ENCODE measurements at places on chromosomes 6 and 20.

DNA sequence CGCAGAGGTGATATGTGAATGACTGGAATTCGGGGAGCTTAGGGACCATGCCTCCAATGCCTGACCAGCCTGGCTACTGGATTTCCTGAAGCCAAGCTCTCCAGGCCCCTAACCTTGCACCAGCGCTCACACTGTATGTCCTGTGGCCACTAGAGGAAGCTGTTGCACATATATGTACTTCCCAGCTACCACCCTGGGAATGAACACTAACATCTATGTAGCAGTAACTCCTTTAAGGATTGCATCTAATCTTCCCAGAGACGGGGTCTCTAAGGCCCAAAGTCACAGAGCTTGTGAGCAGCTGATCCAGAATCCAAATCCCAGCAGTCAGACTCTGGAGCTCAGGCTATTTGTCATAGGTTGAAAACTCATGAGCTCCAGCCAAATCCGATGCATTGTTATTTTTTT lies 20.4 kb upstream of the BPIFB1 start:
- DNase-seq = peak; percentile 91

GRCh38 chr6:158688860-158689259 lies 39.0 kb downstream of the SYTL3 start:
- no peak for DNase-seq

DNA sequence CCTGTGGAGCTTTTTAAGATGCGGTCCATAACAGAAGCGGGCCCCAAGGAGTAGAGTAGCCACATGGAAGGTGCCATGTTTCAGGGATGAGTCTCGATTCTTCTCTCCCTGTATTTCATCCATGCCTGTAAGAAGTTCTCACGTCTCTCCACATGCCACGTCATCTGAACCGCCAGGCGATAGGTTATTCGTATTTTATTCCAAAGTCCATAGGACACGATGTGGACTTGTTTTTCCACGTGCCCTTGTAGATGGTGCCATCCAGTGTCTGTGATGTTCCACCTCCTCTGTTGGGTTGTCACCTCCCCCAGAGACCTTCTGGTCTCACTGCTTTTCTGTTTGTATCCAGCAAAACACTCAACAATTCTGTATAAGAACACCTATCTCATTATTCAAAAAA lies 17.6 kb downstream of the HEBP2 start:
- no peak for DNase-seq

GRCh38 chr6:149854532-149854931 lies 9.6 kb downstream of the LRP11 start:
- no peak for DNase-seq

GRCh38 chr6:110875548-110876169 lies 1.1 kb downstream of the AMD1 start:
- DNase-seq = peak; percentile 37

- no peak for DNase-seq
Observed at GRCh38 chr6:39156801-39157200, 41.8 kb upstream of the SAYSD1 start.

GRCh38 chr6:150541576-150541975 lies 58.1 kb upstream of the PLEKHG1 start:
- no peak for DNase-seq

- DNase-seq = no peak
Observed at GRCh38 chr20:2124564-2125213, 23.1 kb downstream of the STK35 start.

DNA sequence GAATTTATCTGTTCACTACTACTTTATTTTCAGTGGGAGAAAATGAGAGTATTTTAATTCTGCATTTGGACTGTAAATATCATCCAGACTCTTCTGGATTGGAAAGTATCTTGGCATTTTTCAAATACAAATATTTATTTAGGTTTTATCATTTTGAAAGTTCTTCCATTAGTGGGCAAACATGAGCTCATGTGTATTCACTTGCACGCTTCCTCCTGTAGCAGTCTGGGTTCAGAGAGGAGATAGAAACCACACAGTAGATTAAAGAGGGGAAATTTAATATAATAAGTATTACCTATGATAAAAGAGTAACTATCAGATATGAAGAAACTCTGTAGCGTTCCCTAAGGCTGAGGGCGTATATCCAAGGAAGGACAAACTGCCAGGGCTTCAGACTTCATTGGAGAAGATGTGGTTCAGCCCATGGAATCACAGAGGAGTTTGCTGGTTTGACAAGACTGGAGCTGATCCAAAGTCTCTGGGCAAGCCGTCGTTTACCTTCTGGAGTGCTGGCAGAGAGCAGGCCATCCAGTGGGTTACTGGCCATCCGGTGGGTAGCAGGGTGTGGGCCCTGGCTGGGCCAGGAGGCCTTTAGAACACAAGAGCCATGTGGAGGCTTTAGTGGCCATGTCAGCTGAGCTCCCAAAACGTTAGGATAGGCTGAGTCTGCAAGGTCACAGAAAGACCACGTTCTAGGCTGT lies 44.3 kb downstream of the KCNS1 start:
- no peak for DNase-seq

- no peak for DNase-seq
Observed at GRCh38 chr20:10611357-10611756, 62.4 kb downstream of the JAG1 start.

DNA sequence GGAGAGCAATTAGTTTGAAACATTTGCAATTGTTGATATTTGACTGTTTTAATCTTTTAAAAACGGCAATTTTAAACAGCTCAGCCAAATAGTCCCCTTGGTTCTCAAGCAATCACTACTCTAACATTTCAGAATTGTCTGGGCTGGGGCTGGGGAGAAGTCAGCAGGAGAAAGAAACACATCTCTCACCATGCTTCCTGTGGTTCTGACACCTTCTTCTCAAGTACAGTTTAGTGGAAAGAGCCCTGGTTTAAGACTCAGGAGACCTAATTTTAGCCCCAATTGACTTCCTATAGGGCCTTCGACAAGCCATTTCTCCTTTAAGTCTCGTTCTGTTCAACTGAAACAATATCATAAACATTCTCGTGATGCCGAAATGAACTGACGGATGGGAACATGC lies 168.4 kb upstream of the CDYL start:
- DNase-seq = no peak

GRCh38 chr6:149128489-149129145 lies 188.9 kb upstream of the TAB2 start:
- no peak for DNase-seq

GRCh38 chr6:26032340-26033084 lies 54.7 kb upstream of the HFE start:
- peak; percentile 52 for DNase-seq

DNA sequence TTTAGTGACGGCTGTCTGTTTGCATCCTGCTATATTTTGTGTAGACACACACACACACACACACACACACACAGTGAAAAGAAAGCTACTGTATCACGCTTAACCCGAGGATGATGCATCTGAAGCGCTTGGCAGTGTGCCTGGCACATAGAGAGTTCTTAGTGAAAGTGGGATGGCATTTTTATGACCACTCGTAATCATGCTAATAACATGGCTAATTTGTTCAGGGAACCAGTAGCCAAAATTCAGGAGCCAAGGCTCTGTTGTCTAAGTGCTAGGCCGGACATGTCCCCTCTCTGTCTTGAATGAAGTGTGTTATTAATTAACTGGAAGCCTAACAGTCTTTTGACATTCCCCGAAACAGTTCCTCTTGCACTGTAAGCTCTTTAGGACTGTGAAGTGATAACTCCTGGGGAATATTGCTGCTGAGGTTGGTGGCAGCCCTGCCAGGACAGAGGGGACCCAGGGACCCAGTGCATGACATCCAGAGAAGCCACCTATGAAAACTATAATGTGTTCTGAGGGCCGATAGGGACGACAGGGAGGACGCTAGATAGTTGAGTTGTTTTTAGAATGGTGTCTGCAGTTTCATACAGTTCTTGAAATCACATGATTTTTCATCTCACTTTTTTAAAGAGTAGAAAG lies 45.0 kb upstream of the IRF4 start:
- DNase-seq = no peak

DNA sequence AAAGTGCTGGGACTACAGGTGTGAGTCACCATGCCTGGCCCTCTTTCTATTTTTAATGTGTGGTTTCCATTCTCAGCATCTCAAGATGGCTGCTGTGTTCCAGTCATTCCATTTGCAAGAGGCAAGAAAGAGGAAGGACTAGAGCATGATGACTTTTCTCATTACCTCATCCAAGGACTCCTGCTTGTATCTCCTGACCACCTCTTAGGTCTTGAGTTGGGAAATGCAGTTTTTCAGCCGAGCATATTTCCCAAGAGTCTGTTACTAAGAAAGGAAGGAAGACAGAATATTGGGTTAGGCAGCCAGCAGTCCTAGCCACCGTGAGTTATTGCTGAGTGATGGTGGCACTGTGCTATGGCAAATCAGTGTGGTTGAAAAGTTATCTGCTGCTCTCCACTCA lies 108.4 kb upstream of the INSM1 start:
- peak; percentile 82 for DNase-seq

DNA sequence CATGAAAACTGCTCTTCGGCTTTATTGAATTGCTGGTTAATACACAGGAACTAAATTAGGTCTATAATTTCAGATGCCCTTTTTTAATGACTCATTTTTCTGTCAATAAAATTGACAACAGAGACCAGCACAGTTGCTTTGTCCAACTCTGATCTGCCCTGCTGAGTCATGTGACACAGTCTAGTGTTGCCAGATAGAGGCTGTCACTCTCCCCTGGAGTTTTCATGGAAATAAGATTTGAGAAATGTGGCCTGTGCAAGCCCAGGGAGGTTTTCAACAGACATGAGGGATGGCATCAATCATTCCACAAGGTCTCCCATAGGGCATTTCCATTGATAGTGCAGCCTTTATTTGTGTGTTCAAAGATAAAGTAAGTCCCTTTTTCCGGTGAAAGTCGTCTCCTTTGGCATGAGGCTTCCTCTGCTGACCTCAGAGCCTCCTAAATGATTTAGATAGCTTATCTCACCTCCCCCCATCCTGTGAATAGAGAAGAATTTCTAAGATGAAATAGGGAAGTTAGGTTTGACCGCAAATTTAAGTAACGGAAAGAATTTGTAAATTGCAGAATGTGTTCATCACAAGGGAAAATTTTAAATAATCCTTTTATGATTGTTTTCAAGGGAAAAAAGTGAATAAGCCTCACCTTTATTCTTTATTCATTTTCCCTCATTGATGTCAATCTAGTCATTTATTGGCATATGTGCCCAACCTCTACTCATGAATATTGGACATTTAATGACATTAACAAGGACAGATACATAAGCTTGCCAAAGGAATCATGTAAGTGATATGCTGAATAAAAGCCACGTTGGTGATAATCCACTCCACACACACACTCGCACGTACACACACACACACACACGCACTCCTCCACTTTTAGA lies 277.7 kb downstream of the ADGB start:
- peak; percentile 99 for DNase-seq

DNA sequence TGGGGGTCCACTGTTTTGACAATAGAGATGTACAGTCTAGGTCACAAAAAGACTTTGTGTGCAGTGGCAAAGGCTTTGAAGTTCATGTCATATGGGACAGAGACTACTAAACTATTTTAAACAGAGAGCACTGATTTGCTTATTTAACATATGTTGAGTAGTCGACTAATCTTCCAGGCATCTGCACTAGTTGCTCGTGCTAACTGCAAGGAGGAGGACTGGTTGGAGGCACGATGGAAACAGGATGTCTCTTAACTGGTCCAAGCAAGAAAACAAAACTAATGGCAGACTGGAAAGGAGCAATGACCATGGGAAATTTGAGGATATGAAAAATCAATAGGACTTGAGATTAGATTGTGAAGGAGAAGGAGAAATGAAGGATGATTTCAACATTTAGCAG lies 28.5 kb upstream of the ERVFRD-1 start:
- DNase-seq = no peak

- no peak for DNase-seq
Observed at GRCh38 chr6:42280966-42281533, 63.4 kb upstream of the MRPS10 start.

DNA sequence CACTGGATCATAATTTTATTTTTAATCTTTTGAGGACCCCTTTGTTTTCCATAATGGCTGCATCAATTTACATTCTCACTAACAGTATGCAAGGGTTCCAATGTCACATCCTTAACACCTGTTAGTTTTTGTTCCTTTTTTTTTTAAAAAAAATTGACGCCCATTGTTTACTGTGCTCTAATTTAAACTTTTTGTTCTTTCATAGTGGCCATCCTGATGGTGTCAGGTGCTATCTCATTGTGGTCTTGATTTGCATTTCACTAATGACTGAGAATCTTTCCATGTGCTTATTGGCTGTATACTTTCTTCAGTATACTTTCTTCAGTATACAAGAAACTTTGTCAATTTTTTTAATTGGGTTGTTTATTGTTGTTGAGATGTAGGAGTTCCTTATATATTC lies 347.0 kb downstream of the RNGTT start:
- no peak for DNase-seq

DNA sequence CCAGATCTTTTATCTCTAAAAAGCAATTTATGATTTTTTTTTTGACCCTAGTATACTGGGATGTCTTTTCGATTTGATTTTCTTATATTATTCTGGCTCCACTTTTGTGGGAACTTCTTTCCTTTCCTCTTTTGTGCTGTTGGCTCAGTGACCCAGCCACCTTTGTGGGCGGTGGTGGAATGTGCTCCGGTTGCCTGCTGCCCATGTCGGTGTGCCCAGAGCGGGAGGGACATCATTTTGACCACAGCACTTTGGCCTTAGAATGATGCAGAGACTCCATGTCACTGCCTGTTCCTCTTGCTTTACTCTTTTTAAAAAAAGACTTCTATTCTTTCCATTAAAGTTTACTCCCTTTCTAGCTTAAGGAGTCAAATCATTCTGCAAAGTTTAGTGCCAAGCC lies 198.0 kb downstream of the FARS2 start:
- no peak for DNase-seq

DNA sequence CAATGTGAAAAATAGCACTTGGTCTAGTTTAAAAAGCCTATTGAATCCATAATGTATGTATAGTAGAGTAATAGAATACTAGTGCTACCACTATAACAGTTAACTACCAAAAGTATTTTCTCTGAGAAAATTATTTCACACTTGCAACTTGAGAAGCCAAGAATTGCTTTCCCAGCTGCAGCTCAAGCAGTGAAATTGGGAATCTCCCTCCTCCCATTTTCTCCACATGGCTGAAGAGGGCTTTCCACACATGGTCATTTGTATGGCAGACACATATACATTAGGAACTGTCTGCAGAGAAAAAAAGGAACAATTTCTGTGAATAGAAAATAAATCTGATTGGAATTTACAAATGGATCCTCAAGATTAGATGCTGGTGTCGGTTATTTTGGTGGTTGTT lies 34.5 kb downstream of the TOMM6 start:
- no peak for DNase-seq

- DNase-seq = no peak
Observed at GRCh38 chr20:40899344-40899743, 129.3 kb upstream of the TOP1 start.
